Subcutaneous adipose tissue (tissue), 4 donors: ENCODE measurements at places on chromosomes 13 and 19. TPM values are rescaled to one million over a fixed set of nuclear protein-coding genes. Genes with fewer than 3 reads are reported as not detected.

The ZNF177 gene
- 5.3 TPM for total RNA-seq

The RNF225 gene
- not detected for total RNA-seq

The KCNN1 gene
- total RNA-seq: not detected

The ATXN8OS gene
- not detected for total RNA-seq

The FLT3LG gene
- total RNA-seq: 5.3 TPM

The PIN1 gene
- total RNA-seq: 67.7 TPM

The SIAH3 gene
- not detected for total RNA-seq

The CYP2S1 gene
- total RNA-seq: 2.6 TPM

The OR7C1 gene
- not detected for total RNA-seq

The PEAK3 gene
- total RNA-seq: not detected

The EVI5L gene
- 6.3 TPM for total RNA-seq

The COL4A1 gene
- total RNA-seq: 1,454 TPM

The TTYH1 gene
- not detected for total RNA-seq

The DUS3L gene
- 25.1 TPM for total RNA-seq

The OR7A5 gene
- total RNA-seq: not detected

The CD37 gene
- 29.1 TPM for total RNA-seq

The SHISA2 gene
- total RNA-seq: 0.44 TPM

The NECTIN2 gene
- 22.4 TPM for total RNA-seq
